ENCODE measurements at places on chromosomes 5 and 9.

- DNase-seq = no peak
Observed at GRCh38 chr5:78771260-78772205, 123.0 kb upstream of the LHFPL2 start.

DNA sequence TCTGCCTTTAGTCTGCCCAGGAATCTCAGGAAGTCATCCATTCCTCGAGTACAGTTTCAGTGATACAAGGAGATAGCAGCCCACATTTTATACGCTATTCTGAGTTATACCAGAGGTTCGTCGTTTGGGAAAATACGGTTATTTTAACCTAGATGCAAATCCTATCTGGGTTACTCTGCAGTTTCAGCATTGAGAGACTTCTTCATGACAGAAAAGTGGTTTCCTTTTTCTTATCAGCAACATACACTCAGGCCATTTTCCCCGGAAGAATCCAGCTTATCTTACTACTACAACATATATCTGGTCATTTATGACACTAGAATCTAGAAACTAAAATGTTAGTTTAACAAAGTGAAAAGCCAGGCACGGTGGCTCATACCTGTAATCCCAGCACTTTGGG lies 83.4 kb upstream of the IQGAP2 start:
- DNase-seq = no peak

DNA sequence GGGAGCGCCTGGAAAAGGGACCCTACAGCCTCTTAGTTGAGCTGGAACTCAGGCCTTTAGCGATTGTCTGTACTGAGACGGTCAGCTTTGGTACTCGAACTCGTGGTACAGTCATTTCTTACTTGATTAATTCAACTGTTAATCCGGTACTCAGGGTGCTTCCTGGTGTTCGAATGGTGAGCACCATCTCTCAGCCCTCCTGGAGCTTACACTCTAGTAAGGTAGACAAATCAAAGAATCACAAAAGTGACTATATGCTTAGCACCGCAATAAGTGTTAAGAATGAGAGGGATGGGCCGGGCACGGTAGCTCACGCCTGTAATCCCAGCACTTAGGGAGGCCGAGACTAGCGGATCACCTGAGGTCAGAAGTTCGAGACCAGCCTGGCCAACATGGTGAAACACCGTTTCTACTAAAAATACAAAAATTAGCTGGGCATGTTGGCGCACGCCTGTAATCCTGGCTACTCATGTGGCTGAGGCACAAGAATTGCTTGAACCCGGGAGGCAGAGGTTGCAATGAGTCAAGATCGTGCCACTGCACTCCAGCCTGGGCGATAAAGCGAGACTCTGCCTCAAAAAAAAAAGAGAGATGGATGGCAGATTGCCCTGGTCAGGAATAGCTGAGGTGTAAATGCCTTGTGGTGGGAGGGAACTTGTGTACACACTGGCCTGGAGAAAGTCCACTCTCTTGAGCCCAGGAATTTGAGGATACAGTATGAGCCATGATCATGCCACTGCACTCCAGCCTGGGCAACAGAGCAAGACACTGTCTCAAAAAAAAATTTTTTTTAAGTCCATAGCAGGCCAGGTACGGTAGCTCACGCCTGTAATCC lies 981 bp downstream of the TCOF1 start:
- DNase-seq = peak; percentile 21

- peak; percentile 64 for DNase-seq
Observed at GRCh38 chr9:16445141-16445920, 425.1 kb downstream of the BNC2 start.

GRCh38 chr5:82068723-82069122 lies 96.9 kb downstream of the ATG10 start:
- DNase-seq = no peak

- DNase-seq = peak; percentile 80
Observed at GRCh38 chr9:82031538-82032280, 43.1 kb downstream of the SPATA31D1 start.

GRCh38 chr9:129620669-129621295 lies at the start of gene C9orf50:
TSS of gene C9orf50 (minus strand) at chr9:129621101. CDS start at chr9:129620574, 527 bp downstream.
- no peak for DNase-seq

DNA sequence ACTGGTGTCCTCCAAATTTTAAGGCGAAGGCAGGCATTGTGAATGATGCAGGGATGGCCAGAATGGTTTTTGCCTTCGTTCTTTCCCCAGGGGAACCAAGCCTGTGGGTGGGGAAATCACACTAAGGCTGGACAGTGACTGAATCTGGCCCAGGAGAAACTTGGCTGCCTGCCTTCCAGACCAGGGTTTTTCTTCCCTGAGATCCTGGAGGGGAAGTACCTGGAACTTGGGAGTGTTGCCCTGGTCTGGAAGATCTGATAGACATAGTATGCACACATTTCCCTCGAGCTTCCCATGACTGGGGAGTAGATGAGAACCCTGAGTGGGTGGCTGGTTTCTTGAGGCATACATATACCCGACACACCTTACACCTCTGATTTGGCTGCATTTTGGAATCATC lies 664 bp upstream of the IL11RA start:
- DNase-seq = peak; percentile 36

DNA sequence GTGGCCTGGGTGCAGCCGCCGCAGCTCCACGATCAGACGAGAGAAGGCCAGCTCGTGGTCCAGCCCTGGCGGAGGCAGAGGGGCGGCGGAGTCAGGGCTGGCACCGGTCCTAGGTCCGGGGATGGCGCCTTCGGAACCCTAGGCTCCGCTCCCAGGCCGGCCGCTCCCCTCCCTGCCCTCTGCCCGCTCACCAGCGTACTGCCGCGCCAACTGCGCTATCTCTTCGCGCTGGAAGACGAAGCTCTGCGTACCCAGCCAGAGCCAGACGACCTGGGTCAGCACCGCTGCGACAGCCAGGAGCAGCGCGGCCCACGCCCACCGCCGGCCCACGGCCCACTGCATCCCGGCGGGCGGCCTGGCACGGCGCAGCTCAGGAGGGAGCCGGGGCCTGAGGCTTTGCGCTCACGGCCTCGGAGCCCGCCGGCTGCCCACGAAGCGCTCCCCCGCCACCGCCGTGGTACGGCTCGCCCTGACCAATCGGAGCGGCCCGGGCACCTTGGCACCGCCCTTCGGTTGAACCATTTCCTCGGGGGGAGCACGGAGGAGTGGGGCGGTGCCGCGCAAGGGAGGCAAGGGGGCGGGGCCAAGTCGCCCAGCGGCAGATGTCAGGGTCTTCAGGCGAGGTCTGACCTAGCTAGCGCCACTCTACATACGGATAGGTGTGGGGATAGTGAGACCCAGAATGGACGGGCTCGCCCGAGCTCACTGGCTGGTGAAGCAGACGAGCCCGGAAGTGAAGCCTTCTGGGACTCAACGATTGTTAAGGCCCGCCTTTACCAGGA lies at the start of gene SIGMAR1:
TSS of gene SIGMAR1 (minus strand) at position 432 of the 782 bp plus-strand sequence. CDS start at position 342, 90 bp downstream.
- peak; percentile 92 for DNase-seq

GRCh38 chr5:155343468-155343867 lies 329.9 kb downstream of the KIF4B start:
- DNase-seq = no peak

GRCh38 chr9:118290116-118290515 lies 585.9 kb downstream of the TLR4 start:
- no peak for DNase-seq

- DNase-seq = no peak
Observed at GRCh38 chr5:151107084-151107483, 26.2 kb upstream of the TNIP1 start.

DNA sequence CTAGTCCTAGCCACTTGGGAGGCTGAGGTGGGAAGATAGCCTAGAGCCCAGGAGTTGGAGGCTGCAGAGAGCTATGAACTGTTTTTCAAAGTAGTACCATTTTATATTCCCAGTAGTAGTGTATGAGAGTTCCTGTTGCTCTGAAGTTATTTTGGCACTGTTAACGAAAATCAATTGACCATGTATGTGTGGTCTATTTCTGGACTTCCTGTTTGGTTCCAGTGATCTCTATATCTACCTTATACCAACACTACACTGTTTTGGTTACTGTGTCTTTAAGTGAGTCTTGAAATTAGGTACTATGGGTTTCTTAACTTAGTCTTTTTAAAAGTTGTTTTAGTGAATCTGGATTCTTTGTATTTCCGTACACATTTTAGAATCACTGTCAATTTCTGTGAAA lies 13.6 kb downstream of the SLF1 start:
- no peak for DNase-seq

- DNase-seq = no peak
Observed at GRCh38 chr9:72351538-72352453, 13.2 kb downstream of the ZFAND5 start.

- DNase-seq = no peak
Observed at GRCh38 chr9:99336531-99336930, 114.4 kb downstream of the SEC61B start.

- DNase-seq = no peak
Observed at GRCh38 chr9:105678163-105678562, 15.9 kb downstream of the TAL2 start.

GRCh38 chr5:72474516-72474915 lies 32.7 kb downstream of the ZNF366 start:
- no peak for DNase-seq

- no peak for DNase-seq
Observed at GRCh38 chr9:77827104-77827784, 179.1 kb upstream of the GNA14 start.

DNA sequence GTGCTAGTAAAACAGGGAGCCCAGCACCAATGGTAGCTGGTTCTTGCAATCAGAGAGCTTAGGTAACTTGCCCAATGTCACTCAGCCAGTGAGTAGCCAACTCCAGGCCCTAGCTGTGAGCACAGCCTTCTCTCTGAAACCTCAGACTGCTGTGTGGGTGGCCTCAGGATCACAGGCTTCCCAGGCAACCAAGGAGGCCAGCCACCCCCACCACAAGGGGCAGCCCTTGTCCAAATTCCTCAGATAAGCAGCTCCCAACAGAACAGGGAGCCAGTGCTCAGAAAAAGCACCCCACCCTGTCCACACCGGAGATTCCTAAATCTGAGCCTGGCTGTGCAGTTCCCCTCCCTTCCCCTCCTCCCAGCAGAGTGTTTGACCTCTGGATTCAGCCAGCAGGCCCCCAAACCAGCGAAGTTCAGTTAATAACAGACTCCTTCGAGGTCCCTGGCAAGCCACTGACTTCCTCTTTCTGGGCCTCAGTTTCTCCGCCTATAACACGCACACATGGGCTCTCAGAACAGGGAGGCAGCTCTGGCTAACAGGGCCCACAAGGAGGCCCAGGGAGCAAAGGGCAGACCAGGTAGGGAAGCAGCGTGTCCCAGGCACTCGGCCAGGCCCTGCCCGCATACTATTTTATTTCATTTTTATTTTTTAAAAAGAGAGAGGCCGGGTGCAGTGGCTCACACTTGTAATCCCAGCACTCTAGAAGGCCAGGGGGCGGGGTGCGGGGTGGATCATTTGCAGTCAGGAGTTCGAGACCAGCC lies 2.7 kb downstream of the EEIG1 start:
- peak; percentile 85 for DNase-seq

DNA sequence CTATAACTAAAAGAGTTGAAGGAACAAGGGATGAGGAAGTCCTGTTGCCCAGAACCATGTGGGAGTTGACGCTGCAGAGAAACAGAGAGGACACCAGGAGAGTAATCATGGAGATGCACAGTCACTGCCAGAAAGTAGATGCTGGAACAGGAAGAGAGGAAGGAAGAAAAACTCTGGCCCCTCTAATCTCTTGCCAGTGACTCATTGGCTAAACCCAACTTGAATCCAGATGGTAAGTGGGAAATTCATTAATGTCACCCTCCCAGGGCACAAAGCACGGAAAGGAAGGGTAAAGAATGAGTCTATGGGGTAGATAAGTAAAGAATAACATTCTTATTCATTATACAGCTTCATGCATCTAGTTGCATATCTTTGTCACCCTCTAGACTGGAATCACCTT lies 631.9 kb downstream of the PRELID2 start:
- DNase-seq = no peak

- DNase-seq = peak; percentile 69
Observed at GRCh38 chr9:122125158-122125508, 32.0 kb upstream of the TTLL11 start.

DNA sequence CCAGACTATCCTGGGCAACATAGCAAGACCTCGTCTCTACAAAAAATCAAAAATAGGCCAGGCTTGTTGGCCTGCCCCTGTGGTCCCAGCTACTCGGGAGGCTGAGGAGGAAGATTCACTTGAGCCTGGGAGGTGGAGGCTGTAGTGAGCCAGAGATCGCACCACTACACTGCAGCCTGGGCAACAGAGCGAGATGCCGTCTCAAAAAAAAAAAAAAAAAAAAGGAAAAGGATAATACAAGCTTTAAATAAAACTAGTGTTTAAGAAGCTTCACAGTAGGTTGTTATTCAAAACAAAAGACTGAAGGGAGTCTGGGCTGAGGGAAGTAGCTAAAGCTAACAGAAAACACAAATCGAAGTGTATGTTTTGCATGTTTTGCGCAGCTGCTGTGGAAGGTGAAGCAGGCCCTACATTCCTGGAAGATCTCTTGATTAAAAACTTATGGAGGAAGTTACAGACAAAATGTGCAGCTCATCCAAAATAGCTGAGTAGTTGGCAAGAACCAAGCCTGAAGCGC lies 581 bp upstream of the C9orf40 start:
- peak; percentile 90 for DNase-seq

- DNase-seq = no peak
Observed at GRCh38 chr5:10466446-10467073, 24.9 kb downstream of the ROPN1L start.

DNA sequence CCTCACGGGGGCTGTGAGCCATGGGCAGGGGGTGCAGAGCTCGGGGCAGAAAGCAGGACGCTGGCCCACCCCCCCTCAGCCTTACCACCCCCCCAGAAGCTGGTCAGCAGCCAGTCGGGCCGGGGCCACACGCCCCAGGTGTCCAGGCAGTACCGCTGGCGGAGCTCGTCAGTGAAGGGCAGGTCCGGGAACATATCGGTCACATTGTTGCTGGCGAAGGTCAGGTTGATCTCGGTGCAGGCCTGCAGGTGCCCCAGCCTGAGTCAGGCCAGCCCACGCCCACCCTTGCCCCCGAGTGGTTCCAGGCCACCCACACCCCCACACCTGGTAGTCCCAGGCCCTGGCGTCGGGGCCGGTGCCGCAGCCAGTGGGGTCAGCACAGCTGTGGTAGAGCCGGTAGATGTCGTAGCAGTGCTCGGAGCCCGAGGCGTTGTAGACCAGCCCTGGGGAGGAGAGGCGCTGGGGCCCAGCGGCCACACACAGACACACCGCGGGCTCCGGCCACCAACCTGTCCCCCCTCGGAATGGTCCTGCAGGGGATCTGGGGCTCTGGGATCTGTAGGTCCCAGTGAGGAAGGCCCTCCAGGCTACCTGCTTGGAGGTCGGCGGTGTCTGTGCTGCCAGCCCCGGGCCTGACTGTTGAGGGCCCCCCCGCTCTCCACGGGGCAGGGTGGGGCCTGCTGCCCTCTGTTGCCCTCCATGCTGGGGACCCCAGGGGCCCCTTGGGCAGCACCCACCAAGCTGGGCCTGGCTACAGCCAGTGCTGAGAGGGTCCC lies 2.6 kb downstream of the DPP7 start:
- no peak for DNase-seq

- DNase-seq = no peak
Observed at GRCh38 chr5:40479939-40480338, 199.8 kb upstream of the PTGER4 start.

DNA sequence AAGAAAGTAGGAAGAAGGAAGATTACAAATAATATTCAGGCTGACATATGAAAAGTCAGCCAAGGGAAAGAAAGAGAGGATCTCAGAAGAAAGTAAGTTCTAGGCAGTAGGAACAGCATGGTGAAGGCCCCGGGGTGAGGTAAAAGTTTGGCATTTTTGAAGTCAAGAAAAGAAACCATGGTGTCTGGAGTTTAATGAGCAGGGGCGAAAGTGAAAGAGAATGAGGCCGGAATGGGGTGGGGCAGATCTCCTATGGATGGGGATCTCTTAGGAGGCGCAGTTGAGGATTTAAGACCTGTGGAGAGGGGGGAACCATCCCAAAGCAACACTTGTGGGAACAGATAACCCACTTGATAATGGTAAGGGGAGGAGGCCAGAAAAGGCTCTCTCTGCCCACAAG lies 42.3 kb upstream of the SMAD5 start:
- no peak for DNase-seq

All from AG10803 (cell line).